ENCODE measurements at places on chromosomes 13 and 19.

- no peak for DNase-seq
Observed at GRCh38 chr13:28478127-28478526, 16.8 kb downstream of the FLT1 start.

DNA sequence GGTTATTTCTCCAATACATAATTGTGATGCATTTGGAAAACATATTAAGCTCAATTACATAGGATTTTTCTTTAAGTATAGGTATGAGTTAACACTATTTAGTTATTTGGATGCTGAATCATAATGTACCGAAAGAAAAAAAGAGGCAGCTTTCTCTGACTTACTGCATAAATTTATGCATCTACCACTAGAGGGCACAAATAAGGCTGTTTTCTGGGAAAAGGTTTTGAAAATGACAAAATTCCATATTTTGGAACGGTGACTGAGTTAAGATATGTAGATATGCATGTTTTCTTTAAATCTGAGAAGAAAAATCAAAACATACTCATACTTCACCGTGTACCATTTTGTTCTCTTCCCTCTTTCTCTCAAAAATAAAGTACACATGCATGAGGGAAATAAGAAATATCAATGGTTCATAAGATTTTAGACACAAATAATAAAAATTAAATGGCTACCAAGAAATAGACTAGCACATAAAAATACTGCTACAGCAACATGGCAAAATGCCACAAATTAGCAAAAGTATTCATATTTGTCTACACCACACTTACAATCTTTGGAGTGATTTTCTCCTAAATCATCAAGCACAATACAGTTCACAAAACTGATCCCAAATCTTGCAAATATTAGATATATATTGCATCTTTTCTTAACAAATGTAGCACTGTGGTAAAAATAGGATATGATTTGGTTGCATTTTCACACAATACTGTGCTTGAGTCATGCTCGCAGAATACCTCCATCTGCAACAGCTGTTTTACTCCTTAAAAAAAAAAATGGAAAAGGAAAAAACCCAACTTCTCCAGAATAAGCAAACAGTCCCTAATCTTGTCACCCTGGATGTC lies 260.0 kb downstream of the FGF14 start:
- no peak for DNase-seq

DNA sequence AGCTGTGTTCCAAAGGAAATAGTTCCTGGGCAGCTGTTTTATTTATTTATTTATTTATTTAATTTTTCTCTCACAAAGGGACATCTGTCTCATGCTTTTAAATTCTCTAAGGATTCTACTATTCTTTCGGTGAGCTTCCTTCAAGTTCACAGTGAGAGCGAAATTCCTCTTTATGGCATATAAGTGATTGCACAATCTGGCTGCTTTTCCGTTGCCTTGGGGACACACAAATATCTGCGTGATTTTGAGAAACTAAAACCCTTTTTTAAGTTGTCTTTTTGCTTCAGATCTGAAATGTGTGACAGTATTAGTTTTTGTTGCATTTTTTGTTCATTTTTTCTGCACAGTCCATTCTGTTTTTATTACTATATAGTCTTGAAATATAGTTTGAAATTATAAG lies 19.2 kb downstream of the ZNF486 start:
- DNase-seq: no peak

GRCh38 chr13:32431361-32431760 lies 3.4 kb upstream of the N4BP2L1 start:
- DNase-seq: no peak

DNA sequence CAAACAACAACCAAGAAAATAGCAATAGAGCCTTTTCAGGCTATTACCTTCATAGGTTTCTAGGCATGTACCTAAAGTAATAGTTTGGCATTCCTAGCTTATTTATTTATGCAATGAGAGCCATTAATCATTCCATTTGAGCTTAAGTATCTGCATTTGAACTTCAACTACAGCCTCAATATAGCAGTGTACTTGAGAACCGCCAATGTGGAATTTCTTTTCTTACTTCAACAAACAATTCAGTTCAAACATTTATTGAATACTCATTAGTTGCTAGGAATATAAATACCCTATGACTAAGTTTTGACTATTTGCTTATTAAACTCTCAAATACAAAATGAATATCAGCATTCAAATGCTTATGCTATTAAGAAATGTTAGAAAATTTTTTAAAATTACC lies 38.0 kb upstream of the FREM2 start:
- DNase-seq: no peak

GRCh38 chr13:33512880-33513554 lies 227.5 kb upstream of the STARD13 start:
- DNase-seq: no peak

DNA sequence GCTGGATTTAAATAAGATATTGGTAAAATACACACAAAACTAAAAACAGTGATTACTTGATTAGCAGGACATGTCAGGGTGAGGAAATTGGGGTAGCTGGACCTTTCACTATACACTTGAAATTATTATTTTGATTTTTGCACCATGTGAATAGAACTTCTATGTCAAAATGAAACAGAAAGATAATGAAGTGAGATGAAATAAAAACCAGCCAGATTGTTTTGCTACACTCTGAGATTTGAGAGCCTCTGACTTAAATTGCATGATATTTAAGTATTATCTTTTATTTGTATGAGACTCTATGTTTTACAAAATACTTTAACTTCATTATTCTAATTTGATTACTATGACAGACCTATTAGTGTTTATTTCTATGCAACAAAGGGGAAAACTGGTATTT lies 819.6 kb upstream of the ATXN8OS start:
- DNase-seq: no peak
